Thyroid gland (tissue), 4 donors: ENCODE measurements at places on chromosomes 5 and 9. TPM values are rescaled to one million over a fixed set of nuclear protein-coding genes. Genes with fewer than 3 reads are reported as not detected.
A peak's percentile ranks its signal among the peaks of the same experiment; 100 is the strongest.

DNA sequence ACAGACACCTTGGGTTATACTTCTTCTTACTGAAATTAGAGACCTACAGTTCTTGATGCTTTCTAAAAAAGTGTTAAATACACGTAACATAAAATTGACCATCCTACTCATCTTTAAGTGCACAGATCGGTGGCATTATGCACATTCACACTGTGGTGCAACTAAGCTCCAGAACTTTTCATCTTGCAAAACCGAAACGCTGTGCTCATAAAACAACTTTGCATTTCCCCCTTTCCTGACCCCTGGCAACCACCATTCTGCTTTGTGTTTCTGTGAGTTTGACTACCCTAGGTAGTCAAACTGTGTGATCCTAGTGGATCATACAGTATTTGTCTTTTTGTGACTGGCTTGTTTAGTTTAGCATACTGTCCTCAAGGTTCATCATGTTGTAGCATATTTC, 3.9 kb downstream of the MVB12B start:
- no peak for DNase-seq

- no peak for DNase-seq
Measured at GRCh38 chr5:7047511-7048261, 334.5 kb downstream of the TENT4A start.

DNA sequence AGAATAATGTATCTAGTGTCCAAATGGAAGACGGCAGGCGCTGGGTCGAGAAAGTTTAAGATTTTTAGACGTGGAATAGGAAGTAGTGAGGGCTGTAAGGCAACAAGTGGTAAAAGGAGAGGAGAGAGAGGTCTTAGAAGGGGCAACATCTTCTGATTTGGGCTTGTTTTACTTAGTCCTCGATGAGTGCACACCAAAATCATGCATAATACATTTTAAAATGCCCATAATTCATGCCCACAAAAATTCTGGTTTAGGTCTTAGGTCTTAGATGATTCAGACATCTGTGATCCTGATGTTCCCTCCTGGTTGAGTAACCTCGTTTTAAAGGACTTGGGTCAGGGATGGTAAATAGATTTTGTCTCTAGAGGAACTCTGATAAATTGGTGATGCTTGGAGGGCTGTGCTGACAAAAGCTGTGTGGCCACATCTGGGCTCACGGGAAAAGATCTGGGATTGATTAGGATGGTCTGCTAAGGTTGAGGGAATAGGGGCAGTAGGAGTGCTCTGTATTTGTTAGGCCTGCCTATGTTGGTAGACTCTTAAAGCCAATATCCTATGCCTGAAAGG, 476.3 kb downstream of the CCDC171 start:
- no peak for DNase-seq

DNA sequence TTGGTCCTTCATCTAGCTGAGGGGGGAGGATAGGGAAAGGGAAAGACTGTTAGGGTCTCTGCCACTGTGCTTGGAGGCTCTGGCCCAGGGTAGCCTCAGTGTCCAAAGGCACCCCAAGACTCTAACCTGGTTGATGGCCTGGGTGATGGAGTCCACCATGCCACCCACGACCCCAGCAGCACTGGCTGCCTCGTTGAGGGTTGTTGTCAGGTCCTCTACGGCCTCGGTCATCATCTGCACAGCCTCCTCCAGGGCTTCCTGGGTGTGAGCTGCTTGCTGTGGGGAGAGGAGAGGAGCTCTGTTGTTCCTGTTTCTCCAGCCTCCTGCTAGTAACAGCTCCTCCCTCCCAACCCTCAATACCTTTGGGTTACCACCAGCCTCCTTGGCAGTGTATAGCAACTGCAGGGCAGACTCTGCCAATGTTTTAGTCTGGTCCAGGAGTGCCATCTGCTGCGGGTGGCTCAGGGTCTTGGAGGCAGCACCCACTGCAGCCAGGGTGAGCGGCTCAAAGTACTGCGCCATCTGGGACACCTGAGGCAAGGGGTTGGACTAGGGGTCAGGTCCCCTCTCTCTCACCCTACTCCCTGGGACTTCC, 16.2 kb upstream of the TPM2 start:
- no peak for DNase-seq

DNA sequence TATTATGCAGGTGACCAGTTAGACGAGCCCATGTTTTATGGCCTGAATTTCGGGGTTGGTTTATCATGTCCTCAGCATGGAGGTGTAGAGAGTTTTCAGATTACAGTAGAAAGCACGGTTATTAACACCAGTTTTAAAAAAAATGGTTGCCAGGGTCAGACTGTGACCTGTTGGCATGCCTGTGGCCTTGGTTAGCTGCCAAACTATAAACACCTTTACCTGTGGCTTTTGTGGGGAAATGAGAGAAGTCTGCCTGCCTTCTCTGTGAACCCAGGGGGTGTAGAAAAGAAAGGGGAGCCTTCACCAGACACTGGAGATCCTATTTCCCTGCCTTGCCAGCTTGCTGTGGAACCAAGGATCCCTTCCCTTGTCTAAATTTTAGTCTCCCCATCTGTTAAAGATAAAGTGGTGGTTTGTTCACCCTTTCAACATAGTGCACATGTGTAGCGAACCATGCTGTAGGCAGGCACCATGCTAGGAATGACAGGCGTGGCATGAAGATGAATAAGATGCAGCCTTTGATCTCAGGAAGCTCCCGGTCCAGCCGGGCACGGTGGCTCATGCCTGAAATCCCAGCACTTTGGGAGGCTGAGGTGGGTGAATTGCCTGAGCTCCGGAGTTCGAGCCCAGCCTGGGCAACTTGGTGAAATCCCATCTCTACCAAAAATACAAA, 6.1 kb upstream of the PHF19 start:
- DNase-seq: no peak

GRCh38 chr5:125750861-125751186, 672.4 kb upstream of the GRAMD2B start:
- DNase-seq: no peak

DNA sequence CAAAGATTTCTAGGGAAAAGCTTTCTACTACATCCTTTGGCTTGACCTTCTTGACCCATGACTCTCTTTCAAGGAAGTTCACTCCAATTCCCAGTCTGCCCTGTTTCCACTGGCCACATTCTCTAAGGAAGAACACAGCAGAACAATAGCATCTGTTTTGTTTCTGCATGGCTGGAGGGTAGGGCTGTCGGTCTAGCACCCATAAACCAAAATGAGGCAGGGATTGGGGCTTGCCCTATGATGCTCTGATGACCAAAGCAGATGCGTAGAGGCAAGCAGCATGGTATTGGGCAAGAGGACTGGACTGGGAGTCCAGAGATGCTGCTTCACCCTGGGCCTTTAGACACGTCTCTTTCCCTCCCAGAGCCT, 24.1 kb downstream of the GOLGA2 start:
- DNase-seq: no peak

DNA sequence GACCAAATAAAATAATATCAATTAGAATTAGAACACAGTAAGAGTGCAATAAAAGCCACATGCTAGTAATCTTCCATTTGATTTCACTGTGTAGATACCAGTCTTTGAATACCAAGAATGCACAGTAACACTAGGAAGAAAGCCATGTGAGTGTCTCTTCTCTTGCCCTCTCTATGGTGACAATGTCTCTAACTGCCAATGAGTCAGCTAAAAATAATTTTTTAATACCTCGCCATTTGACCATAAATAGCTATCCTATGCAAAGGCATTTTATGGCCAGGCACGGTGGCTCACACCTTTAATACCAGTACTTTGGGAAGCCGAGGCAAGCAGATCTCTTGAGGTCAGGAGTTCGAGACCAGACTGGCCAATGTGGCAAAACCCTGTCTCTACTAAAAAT, 30.6 kb downstream of the EDIL3 start:
- no peak for DNase-seq

DNA sequence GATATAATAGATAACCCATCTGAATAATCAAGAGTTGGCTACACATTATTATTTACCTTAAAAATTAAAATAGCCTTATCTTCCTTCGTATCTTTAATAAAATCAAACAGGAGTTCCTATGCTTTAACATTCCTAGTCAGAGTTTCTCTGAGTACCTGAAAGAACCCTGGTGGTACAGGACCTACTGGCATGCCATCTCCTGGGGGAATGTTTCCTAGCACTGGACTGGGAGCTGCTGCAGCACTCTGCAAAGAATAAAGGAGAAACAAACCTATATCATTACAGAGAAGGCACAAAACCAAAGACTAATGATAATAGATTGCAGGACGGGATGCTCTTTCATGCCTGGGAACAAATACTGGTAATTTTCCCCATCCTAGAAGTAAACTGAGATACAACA, 119.5 kb upstream of the ACOT12 start:
- no peak for DNase-seq

- no peak for DNase-seq
Measured at GRCh38 chr9:108618906-108619550, 236.8 kb downstream of the ACTL7B start.

DNA sequence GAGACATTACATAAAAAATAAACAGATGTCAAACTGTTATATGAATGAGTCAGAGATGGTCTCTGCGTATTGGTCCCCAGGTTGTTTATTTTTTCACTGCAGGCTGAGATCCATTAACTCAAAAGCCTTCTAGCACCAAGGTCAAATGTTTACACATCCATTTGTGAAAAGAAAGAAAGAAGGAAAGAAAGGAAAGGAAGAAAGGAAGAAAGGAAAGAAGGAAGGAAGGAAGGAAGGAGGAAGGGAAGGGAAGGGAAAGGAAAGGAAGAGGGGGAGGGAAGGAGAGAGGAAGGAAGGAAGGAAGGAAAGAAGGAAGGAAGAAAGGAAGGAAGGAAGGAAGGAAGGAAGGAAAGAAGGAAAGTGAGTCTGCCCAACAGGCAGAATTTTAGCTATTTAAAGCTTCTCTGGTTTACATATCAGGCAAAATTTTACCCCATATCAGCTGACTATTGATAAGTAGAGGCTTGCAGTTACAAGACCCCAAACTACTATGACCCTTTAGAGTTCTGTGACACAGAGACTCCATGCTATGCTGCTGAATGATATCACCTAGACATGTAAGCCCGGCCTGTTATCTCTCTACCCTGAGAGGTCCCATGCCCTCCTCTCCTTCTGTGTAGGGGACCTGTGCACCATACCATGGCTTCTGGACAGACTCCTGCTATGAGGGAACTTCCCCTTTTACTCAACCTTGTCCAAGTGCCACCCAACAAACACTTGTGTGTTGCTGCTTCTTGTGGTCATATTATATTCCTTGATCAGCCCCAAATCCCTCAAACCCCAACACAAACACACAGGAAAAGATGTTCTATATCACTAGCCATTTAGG, 59.0 kb downstream of the DRD1 start:
- no peak for DNase-seq

DNA sequence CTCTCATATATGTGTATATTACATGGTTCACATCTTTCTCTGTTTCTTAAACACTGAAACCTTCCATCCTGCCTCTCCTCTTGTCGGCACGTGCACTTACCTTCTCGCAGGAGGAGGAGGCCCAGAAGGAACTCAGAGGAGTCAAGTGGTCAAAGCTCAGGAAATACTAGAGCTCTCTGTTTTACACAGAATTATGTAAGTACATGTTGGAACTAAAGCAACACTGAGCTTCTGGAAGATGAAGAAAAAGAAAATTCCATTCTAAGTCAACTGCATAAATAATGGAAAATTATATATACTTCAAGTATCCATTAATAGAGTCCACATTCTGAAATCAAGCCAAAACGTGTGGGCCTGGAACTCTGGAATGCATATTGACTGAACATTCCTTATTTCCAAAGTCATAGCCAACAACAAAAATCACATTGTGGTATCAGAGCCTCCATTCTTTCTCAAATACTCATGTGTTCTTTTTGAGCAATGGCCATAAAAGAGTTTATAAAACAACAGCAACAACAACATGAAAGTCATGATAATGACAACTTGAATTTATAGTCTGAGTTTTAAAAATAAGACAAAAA, 121.5 kb upstream of the RAI14 start:
- DNase-seq: no peak

- peak; percentile 15 for DNase-seq
Measured at GRCh38 chr5:56350597-56351170, 117.6 kb upstream of the ANKRD55 start.

- peak; percentile 13 for DNase-seq
Measured at GRCh38 chr9:4174546-4175175, 125.2 kb downstream of the GLIS3 start.

- no peak for DNase-seq
Measured at GRCh38 chr5:167835146-167835545, 456.3 kb upstream of the WWC1 start.

GRCh38 chr9:89942643-89943042, 337.8 kb downstream of the GADD45G start:
- no peak for DNase-seq

- peak; percentile 92 for DNase-seq
Measured at GRCh38 chr5:74020503-74020902, 394.5 kb downstream of the ARHGEF28 start.

DNA sequence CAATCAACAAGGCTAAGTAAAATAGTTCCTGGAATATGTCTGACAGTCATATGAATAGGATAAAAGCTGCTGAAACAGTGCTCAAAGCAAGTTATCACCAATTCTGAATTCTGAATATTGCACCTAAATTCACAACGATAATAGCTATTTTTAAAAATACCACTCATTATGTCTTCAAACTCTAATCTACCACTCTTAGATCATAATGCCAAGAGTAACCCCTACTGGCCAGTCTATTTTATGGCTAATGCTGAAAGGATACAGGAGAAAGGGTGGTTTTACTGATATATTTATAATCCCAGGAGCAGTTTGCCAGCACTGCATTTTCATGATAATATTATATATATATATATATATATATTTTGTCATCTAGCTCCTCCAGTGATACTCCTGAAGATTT, 232.8 kb downstream of the PDE4D start:
- no peak for DNase-seq

DNA sequence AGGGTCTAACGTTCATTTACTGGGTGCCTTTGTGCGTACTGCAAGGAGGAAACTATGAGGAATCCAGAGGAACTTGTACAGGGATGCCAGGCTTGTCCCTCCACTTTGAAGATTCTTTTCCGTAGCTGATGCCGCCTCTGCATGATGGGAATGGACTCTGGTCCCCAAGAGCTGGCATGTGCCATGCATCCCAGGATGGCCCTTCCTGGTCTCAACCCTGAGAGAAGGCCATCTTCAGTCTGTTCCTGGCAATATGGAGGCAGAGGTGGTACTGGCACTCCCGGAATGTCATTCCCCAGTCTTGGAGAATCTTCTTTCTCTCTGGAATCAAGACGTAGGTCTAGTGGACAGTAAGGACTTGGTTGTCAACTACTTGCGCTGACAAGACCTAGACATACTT, 61.5 kb downstream of the BASP1 start:
- DNase-seq: no peak

GRCh38 chr9:134059661-134060395, 8.0 kb downstream of the BRD3 start:
- no peak for DNase-seq

The KCNMB1 gene
- 0.27 TPM for total RNA-seq

The KCNIP1 gene
- total RNA-seq: 1.7 TPM

The C9orf153 gene
- not detected for total RNA-seq

The TAF1L gene
- not detected for total RNA-seq

The FAT2 gene
- 0.54 TPM for total RNA-seq

The IFNA1 gene
- not detected for total RNA-seq

The ORM2 gene
- total RNA-seq: not detected

The FIBCD1 gene
- total RNA-seq: not detected

The PKN3 gene
- 7.6 TPM for total RNA-seq

The FAM114A2 gene
- total RNA-seq: 22.5 TPM

The COL23A1 gene
- total RNA-seq: 76.6 TPM

The CTSV gene
- total RNA-seq: 1.0 TPM

The DNAI1 gene
- not detected for total RNA-seq

The LCN10 gene
- 7.0 TPM for total RNA-seq

The IRX4 gene
- not detected for total RNA-seq

The SLC25A2 gene
- total RNA-seq: not detected
